T-helper 22 cell (primary cell): ENCODE measurements at places on chromosomes 7 and 10.

DNA sequence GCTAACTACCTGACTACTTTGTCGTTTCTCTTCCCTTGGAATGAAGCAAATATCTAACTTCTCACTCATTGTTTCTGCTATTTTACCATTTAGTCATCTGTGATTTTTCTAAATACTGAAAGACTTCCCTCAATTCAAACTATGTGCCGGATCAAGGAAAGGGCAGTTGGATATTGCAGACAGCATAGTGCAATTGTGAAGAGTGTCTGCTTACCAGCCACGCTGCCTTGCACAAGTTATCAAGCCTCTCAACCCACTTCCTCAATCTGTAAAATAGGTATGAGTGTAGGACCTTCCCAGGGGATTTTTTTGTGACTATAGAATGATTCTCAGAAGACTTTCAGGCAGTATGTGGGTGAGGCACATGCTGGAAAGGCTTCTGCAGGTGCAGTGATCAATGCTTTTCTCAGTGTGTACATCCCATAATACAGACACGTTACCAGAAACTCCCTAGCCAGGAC, 54.3 kb downstream of the EGFR start:
- no peak for DNase-seq

DNA sequence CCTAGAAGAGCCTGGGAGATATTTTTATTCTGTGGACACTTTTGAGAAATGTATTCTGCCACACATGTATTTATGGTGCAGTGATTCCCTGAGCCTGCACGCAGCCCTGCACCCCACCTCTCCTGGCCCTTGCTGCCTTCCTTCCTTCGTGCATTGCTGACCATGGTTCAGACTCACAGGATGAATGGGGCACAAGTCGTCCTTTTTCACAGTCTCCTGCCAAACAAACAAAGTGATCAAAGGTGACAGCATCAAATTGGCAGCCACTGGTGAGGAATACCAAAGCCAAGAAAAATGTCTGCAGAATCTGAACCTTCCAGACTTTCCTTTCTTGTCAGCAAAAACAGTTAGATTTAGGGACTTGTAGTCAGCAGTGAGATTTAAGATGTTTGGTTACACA, 215.0 kb downstream of the ACTR3B start:
- DNase-seq: no peak

DNA sequence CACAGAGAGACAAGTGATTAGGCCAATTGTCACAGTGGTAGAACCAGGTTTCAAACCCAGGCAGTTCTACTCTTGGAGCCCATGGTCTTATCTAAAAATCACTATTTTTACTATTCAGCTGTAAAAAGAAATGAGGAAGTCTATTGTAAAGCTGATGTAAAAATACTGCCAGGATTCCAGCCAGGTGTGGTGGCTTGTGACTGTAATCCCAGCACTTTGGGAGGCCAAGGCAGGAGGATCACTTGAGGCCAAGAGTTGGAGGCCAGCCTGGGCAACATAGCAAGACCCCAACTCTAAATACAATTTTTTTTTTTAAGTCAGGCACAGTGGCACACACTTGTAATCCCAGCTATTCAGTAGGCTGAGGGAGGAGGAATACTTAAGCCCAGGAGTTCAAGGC, 40.4 kb downstream of the HIP1 start:
- no peak for DNase-seq

DNA sequence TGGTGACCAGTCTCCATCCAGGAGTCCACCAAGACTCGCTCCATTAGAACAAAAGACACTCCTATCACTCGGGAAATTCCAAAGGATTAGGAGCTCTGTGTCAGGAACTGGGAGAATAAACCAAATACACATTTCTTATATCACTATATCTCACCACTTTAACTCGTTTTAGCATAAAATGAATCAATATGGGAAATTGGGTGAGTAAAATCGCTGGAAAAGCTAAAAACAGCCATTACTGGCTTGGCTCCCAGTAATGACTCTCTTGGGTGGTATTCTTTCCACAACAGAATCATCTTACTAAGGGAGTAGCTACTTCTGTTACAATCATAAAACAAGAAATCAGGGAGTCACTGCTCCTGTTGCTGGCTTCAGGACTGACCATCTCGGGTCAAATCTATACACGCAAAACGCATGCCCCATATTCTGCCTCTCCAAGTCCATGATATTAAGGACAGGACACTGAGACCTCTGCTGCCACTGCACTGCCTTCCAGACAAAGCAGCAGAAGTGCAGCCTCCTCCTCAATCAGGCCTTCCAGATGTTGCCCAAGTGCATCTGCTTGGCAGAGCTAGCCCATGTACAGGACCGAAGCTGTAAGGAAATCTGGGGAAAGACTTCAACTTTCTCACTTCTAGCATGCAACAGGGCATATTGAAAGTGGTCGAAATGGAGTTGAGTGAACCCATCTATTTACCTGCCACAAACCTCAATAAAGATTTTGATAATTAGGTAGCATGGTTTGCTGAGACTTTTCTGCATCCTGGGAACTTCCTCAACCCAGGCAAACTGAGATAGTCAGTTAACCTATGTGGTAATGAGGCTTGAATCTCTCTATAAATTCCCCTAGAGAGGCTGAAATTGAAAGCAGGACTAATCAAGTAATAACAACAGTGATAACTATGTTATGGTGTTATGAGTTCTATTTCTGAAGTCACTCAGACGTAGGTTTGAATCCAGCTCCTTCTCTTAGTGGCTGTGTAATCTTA, 14.4 kb upstream of the PANK1 start:
- DNase-seq: no peak

GRCh38 chr10:132493246-132493755, 44.3 kb upstream of the INPP5A start:
- DNase-seq: no peak

DNA sequence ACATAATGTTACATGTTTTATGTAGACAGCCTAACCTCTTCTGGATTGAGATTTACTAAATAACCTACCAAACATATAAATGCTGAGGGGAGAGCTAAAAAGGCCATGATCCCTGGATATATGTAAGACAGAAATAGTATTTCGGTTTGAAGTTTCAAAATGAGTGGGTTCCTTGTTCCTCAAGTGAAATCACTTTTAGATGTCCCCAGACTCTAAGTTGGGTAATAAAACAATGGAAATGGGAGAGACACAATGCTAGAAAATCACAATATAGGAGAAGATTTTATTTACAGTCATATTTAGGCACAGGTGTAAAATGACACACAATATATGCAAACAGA, 56.5 kb downstream of the SHTN1 start:
- no peak for DNase-seq

GRCh38 chr10:63666836-63667383, 145.7 kb downstream of the REEP3 start:
- DNase-seq: no peak

GRCh38 chr7:149773446-149774236, at the start of gene ZNF467:
TSS of gene ZNF467 (minus strand) at chr7:149773588. CDS start at chr7:149771032, 2,556 bp downstream.
- DNase-seq: peak; percentile 47
